Fibroblast of skin of scalp (primary cell): ENCODE measurements at places on chromosomes 5 and 9.
A peak's percentile ranks its signal among the peaks of the same experiment; 100 is the strongest.

DNA sequence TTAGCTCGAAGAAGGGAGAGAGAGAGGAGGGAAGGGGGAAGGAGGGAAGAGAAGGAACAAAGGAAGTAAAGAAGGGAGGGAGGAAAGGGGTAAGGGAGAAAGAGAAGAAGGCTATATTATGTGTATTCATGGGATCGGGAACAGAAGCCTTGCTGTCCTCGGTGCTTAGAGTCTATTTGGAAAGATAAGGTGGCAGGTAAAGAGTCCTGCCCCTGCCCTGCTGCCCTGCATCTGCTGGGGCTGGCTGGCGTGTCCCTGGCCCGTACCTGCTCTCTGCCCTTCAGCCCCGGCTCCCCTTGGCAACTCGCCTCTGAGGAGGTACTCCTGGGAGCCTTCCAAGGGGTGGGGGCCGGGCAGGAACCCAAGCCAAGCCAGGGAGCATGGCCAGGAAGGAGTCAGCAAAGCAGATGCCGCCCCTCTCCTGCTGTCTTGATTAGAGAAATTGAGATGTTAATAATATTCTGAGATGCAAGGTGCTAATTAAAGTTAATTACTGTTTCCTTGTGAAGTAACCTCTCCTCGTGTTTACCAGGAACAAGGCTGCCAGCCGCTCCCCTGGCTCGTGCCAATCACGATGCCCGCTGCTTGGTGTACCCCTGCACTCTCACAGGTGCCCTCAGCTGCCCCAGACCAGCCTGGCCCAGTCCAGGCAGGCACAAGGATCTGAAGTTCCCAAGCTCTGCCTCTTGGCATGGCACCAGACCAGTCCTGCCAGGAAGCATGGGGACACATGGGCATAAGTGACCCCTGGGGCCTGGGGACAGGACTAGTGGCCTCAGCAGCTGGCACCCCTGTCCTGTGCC lies 36.6 kb downstream of the PCDH1 start:
- DNase-seq: no peak

DNA sequence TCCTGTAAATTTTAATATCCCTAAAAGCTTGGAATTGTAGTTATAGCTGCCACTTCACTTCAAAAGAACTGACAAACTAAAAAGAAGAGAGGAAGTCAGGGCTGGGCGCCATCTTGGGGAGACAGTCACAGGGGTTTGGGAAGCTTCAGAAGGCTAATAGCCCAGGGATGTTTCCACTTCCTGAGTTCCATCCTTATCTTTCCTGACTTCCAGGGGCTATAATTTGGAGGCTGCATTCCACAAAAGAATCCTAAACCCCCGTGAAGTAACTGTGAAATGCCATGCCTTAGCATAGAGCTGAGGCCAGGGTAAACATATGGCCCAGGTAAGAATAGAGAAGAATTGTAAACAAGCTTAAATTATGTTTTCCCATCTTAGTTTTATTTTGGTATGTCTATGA lies 75.4 kb upstream of the LPAR1 start:
- DNase-seq: no peak

DNA sequence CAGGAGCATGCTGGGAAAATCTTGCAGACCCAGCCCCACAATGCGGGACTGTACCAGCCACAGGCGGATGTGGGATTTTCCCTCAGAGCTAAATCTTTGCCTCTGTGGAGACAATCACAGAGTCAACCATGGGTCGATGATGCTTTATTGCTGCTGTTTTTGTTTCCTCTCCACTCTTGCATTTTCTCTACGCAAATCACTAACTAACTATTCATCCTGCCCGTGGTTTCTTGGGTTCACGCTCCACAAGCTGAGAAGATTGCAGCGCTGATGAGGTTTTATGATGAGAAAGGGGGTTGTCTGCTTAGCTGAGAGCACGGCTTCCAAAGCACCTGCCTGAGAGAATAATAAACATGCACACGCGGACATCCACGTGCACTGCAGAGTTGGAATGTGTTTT lies 500.2 kb upstream of the ADAMTS16 start:
- DNase-seq: no peak

DNA sequence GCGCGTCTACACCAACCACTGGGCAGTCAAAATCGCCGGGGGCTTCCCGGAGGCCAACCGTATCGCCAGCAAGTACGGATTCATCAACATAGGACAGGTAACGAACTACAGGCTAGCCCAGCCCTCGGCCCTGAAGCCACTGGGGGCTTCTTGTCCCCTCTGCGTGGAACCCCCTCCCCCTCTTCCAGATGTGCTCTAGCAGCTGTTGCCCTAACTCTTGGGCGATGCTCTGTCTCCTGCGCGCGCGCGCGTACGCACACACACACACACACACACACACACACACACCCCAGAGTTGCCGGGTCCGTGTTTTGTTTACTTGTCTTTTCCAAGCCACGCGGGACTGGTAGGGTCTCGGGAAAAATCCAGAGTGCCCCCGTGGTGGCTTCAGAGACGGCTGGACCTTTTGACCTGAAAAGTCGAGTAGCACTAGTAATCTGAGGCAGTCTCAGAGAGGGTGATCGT lies 836 bp downstream of the PCSK5 start:
- DNase-seq: peak; percentile 44

- DNase-seq: peak; percentile 63
Measured at GRCh38 chr5:167998148-167998767, 293.2 kb upstream of the WWC1 start.

GRCh38 chr9:119044806-119045205 lies 324.4 kb downstream of the BRINP1 start:
- no peak for DNase-seq

- no peak for DNase-seq
Measured at GRCh38 chr5:15598294-15598902, 98.4 kb downstream of the FBXL7 start.

- no peak for DNase-seq
Measured at GRCh38 chr9:136774416-136775045, 10.2 kb upstream of the LCN15 start.

DNA sequence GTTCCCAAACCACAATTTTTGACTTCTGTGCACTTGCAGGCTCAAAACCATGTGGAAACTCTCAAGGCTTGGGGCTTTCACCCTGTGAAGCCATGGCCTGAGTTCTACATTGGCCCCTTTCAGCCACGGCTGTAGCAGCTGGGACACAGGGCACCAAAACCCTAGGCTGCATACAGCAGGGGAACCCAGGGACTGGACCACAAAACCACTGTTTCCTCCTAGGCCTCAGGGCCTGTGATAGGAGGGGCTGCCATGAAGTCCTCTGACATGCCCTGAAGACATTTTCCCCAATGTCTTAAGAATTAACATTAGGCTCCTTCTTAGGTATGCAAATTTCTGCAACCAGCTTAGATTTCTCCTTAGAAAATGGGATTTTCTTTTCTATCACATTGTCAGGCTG lies 312.1 kb upstream of the TUSC1 start:
- DNase-seq: no peak
